Stimulated activated CD4-positive, alpha-beta T cell treated with anti-CD3 and anti-CD28 coated beads, Interleukin-2, amount 100 ng/mL, for 48 hours (primary cell): ENCODE measurements at places on chromosomes 1 and 21.
A peak's percentile ranks its signal among the peaks of the same experiment; 100 is the strongest.

- DNase-seq, result no peak
Measured at GRCh38 chr1:86064899-86065298, 91.7 kb downstream of the COL24A1 start.

DNA sequence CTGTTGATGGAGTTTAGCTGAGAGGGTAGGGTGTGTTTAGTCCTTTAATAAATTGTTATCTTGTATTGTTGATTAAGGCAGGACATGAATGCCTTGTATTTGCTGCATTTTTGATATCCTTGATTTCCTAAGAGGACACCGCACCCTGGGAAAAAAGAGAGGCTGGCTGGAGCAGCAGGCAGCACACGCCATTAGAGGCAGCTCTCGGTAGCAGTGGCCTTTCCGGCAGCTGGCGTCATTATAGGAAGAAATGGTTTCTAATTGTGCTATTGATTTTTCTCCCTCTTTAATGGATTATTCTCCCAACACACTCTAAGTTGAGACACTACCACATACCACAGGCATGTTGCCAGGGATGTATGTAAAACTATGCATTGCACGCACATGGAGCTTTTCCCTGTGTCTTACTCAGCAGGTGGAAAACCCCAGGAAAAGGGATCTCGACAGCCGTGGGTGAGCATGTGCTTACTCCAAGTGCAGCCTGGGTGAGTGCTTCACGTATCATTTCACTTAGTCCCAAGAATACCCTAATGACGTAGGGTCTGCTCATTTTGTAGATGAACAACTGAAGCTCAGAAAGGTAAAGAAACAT lies 440.4 kb upstream of the RUNX1 start:
- no peak for DNase-seq

DNA sequence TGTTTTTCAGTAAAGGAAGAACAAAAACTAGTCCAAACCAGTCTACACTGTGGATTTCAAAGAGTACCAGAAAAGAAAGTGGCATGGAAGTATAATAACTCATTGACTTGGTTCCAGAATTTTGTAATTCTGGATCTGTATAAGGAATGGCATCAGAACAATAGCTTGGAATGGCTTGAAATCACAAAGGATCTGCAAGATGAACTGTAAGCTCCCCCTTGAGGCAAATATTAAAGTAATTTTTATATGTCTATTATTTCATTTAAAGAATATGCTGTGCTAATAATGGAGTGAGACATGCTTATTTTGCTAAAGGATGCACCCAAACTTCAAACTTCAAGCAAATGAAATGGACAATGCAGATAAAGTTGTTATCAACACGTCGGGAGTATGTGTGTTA lies 21.3 kb downstream of the CHODL start:
- DNase-seq, result no peak

GRCh38 chr1:153032677-153033308 lies 1.8 kb downstream of the SPRR1B start:
- no peak for DNase-seq

- no peak for DNase-seq
Measured at GRCh38 chr1:225654277-225654597, 1.3 kb upstream of the ENAH start.

- peak; percentile 28 for DNase-seq
Measured at GRCh38 chr1:10693497-10694273, 102.8 kb downstream of the CASZ1 start.

GRCh38 chr1:115771847-115772457 lies 3.4 kb upstream of the CASQ2 start:
- DNase-seq, result no peak

- DNase-seq, result no peak
Measured at GRCh38 chr1:153790966-153791647, 15.9 kb downstream of the SLC27A3 start.

DNA sequence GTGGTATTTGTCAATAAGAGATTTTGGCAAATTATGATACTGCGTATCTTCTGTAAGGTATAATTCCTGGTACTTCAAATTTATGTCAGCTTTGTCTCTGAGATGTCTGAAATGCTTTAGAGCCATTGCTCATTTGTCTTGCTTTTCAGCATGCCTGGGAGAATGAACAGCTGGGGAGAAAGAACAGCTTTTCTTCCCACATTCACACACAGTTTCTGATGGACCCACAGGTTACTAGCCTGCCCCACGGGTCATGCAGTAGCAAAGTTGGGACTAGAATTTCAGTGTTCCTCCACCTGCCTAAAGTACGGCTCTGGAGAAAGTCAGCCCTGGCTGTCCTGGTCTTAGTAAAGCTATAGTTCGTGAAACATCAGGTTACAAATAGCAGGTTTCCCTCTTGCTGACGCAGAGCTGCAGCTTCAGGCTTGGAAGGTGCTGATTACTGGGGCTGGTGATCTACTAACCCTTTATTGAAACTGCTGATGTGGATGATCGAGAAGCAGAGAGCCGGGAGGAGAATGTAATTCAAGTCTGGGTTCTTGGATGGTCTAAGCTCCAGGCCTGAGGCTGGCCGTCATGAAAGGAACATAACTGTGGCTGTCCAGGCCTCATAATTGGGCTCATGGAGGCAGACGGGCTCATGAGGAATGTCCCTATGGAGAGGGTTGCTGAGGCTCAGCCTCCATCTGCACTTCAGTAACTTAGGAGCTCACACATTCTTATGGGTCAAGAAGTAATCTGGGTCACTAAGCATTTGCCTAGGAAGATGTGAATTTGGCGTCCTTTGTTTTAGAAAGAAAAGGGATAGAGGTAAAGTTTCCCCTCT lies 12.4 kb downstream of the GALNT2 start:
- DNase-seq, result no peak

GRCh38 chr1:43879414-43879813 lies 54.2 kb upstream of the ARTN start:
- no peak for DNase-seq

- DNase-seq, result no peak
Measured at GRCh38 chr21:23475281-23476219, 2131.7 kb downstream of the MRPL39 start.
